ENCODE measurements at places on chromosomes 5 and 9.

GRCh38 chr5:157611571-157612476, 36.2 kb upstream of the ADAM19 start:
- DNase-seq: no peak

GRCh38 chr5:78716206-78716605, 67.6 kb upstream of the LHFPL2 start:
- no peak for DNase-seq

DNA sequence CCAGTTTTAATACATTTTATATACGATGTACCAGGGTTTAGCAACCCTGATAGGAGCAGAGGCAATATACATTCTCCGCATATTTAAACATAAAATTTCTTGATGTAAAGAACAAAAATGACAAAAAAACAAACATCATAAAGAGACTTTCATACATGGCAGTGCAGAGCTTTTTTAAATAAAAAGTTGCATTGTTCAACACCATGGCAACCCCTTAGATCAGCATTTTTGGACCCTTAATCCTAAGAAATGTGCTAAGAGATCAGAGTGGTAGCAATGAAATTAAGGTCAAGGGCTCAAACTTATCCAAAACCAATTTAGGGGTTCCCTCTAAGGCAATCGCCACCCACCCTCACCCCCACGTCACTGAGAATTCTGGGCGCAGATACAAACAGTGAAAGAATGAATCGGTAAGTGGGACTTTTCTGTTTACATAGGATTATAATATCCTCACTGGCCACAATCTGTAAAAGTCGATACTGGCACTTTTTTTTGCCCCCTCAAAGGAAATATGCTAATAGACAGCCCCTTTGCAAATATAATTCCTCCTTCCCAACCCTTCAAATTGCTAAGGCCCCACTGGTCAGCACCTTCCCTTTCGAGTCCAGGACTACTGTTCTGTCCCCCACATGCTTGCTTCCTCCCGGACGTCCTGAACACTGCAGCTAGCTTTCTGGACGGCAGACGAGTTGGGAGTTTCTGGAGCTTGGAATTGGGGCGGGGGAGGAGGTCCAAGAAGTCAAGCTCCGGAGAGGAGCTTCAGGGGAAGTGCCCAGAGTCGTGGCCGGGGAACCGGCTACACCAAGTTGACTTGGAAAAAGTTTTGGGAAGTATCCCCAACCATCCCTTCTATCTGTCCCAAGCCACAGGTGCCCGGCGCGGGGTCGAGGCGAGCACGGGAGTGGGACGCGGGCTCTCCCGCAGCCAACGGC, 2.2 kb downstream of the GAS1 start:
- no peak for DNase-seq

- DNase-seq: no peak
These were observed 2.7 kb downstream of the GPX3 start for GRCh38 chr5:151023047-151023615.

GRCh38 chr9:101421653-101422065, 13.9 kb downstream of the ALDOB start:
- no peak for DNase-seq

DNA sequence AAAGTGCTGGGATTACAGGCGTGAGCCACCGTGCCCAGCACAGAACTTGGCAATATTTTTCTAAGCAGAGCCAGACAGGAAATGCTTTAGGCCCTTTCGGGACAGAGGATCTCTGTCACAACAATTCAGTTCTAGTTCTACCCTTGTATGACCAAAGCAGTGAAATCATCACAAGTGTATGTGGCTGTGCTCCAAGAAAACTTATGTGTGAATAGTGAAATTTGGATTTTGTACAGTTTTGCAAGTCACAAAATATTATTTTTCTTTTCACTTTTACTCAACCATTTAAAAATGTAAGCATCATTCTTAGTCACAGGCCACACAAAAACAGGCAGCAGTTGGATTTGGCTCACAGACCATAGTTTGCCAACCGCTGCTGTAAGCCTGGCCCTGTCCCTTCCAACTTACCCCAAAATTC, 20.4 kb upstream of the PRUNE2 start:
- DNase-seq: no peak

GRCh38 chr5:132114150-132115121, 40.8 kb downstream of the CSF2 start:
- DNase-seq: no peak

DNA sequence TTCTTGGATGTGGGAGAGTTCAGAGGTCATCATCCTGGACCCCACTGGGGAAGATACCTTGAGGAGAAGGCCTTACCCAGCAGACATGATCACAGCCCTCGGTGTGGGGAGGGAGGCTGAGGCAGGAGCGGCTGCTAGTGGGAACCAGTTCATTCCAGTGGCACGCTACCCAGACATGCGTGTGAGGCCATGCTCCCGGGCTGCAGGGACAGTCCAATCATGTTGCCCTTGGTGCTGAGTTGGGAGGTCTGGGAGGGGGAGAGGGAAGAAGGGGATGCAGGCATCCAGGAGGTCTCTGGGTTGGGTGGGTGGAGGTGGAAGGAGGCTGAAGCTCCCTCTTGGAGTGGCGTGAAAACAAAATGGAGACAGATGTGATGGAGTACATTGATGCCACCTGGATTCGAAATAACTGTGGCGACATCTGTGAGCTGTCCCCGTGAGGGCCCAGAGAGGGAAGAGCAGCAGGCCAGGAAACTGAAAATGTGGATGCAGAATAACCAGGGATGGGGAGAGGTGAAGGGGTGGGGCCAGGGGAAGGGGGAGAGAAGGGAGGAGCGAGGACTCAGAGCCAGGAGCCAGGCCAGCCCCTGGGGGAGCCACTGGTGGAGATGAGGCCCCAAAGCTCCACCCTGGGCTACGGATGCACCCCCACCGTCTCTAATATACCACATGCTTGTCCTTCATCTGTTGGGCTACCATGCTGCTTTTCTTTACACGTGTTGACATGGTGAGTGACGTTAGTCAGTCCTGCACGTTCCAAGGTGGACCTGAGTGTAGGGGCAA, 16.2 kb downstream of the NDUFS6 start:
- no peak for DNase-seq

GRCh38 chr5:150126921-150127265, 28.8 kb downstream of the PDGFRB start:
- no peak for DNase-seq

- no peak for DNase-seq
These were observed 500.0 kb upstream of the C9orf72 start for GRCh38 chr9:28073270-28073669.

DNA sequence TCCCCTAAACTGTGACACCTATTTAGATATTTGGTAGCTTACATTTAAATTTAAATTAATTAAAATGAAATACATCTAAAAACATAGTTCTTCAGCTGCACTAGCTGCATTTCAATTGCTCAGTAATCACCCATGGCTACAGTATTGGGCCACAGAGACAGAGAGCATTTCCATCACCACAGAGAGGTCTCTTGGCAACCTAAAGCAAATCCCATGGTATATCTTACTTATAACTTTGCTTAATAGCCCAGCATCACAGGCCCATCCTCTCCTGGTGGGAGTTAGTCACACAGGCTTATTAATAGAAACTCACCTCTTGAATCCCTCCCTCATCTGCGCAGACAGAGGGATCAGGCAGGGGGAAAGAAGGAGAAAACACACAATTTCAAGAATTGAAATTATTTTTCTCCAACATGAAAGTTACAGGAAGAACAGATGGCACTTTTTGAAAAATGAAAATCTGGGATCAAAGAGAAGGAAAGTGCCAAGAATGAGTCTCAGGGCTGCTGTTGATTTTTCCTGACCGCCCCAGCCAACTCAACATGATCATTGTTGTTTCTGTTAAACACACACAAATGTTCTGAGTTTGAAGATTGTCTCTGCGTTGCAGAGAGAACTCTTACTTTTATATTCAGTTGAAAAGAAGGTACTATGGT, 144.6 kb downstream of the CMYA5 start:
- DNase-seq: no peak

Data from hypothalamus (tissue), 51 donors.